ENCODE measurements at places on chromosomes 3 and 15.

GRCh38 chr3:135125171-135125801 is 330.2 kb downstream of the EPHB1 start:
- DNase-seq, result peak; percentile 6

DNA sequence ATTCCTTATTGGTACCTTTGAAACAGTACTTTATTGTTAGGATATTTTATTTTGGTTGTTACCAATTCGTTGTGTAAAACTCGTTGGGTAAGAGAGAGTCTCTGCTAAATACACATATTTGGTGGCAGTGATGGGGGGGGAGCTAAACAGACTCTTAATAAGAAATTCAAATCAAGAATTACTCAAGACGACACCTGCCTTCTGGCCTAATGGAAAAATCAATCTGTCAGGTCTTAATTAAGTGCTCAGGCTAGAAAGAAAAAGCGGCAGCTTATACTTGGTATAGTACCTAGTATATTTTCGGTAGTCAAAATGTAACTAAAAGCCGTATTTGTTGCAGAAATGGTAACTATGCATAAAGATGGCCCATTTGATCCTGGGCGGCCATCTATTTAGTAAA is 18.2 kb downstream of the FOXP1 start:
- DNase-seq, result no peak

GRCh38 chr3:186869253-186870100 is 27.0 kb downstream of the ADIPOQ start:
- no peak for DNase-seq

GRCh38 chr3:81249540-81250029 is 511.9 kb downstream of the GBE1 start:
- no peak for DNase-seq

DNA sequence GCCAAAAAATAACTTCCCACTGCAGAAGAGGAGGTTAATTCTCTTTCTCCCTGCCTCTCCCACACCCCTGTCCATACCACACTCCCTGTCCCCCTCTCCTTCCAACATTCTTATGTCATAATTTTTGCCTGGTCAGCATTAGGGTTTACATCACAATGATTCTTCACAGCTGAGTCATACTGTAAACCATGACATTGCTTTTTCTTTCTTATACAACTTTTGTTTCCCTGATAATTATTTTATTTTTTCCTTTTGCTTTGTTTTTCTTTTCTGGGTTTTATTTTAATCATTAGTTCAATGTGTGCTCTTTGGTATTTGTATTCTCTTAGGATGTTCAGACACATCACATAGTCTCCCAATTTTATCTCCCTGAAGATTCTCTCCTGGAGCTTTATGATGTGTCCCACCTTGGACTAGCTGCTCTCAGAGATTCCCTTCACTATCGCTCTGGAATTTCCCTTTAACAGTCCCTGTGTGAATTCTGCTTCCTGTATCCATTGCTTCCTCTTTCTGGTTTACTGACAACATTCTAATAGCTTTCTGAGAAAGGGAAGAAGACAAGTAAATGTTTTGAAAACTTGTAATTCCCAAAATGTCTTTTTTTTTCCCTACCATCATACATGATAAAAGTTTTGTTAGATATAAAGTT is 70.7 kb downstream of the SOX2 start:
- DNase-seq, result no peak

- DNase-seq, result no peak
These were observed 592.1 kb upstream of the GBE1 start for GRCh38 chr3:82353306-82354171.

GRCh38 chr3:193481436-193481835 is 73.3 kb downstream of the ATP13A4 start:
- DNase-seq, result no peak

DNA sequence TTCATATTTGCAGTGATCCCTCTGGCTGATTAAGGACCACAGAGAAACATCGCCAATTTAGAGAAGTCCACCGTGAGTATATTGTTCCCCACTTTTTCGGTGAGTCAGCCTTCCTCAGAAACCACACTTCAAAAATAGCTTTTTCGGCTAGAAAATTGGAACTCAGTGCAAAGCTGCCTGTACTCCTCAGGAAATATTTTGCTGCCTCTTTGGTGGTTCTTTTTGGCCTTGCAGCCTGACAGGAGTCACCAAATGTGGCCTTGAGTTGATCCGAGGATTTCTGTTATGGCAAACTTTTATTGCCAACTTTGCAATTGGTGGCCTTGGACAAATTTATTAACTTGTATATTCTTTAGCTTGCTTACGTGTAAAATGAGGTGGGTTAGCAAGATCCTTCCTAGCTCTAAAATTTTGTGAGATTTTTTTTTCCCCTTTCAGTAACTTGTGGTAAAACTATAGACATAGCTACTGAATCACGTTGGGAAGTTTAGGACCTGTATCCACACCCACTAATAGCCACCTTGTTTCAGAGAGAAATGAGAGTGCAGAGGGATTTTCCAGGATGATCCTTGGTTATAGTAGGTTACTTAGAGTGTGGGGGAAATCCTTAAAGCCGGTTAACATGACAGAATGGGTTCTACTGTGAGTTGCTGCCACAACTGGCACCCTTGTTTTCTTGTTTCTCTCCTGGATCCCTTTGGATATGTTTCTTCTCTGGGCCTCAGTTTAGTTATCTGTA is 9.9 kb downstream of the ARL6IP5 start:
- no peak for DNase-seq

DNA sequence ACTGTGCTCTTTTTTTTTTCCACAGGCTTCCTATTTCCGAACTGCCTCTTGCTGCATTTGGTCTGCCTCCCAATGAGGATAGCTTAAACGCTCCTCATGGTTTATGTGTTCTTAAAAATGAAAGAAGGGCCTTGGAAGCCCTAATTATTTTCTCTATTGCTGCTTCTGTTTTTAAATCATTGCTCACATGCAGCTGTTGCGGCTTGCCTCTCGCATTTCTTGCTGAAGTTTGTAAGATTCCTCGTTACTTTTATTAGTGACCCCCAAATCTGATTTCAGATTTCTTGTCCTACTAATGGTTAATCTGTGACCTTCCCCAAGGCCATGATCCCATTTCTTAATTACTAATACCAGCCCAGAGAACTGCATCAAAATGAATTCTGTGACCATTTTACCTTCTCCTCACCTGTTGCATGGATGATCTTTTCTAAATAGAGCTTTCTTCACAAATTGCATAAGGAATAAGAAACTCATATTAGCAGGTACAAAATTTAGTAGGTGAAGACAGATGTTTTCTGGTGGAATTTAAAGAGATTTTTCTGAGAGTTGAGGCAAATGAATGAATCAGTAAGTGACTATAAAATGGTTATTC is 1.8 kb downstream of the UBE2E1 start:
- no peak for DNase-seq

- no peak for DNase-seq
These were observed 36.0 kb downstream of the TSPAN3 start for GRCh38 chr15:77034695-77035489.

DNA sequence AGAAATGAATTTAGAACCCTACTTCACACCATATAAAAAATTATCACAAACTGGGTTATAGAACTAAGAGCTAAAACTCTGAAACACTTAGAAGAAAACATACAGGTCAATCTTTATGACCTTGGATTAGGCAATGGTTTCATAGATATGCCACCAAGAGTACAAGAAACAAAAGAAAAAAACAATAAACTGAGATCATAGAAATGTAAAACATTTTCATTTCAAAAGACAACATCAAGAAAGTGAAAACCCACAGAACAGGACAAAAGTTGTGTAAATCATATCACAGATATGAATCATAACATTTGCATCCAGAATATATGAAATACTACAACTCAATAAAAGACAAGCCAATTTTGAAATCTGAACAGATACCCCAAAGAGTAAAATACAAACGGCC is 72.4 kb downstream of the TBL1XR1 start:
- no peak for DNase-seq

- DNase-seq, result no peak
These were observed 77.8 kb downstream of the WWTR1 start for GRCh38 chr3:149579838-149580542.

- no peak for DNase-seq
These were observed 29.8 kb downstream of the CHDH start for GRCh38 chr3:53816425-53816824.

GRCh38 chr3:157534725-157535161 is 31.5 kb upstream of the VEPH1 start:
- no peak for DNase-seq

DNA sequence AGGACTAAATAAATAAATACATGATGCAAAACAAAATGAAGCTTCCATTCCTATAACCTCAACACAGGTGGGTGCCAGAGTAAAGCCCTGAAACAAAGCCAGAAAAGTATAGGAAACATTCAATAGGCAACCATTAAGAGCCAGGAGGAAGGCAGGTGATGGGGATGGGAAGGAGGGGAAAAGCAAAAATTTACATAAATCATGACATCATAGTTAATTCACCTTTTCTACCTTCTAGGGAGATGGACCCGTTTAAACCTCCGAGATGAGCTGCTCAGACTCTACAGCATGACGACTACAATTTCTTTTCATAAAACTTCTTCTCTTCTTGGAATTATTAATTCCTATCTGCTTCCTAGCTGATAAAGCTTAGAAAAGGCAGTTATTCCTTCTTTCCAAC is 27.9 kb downstream of the TM4SF4 start:
- no peak for DNase-seq

DNA sequence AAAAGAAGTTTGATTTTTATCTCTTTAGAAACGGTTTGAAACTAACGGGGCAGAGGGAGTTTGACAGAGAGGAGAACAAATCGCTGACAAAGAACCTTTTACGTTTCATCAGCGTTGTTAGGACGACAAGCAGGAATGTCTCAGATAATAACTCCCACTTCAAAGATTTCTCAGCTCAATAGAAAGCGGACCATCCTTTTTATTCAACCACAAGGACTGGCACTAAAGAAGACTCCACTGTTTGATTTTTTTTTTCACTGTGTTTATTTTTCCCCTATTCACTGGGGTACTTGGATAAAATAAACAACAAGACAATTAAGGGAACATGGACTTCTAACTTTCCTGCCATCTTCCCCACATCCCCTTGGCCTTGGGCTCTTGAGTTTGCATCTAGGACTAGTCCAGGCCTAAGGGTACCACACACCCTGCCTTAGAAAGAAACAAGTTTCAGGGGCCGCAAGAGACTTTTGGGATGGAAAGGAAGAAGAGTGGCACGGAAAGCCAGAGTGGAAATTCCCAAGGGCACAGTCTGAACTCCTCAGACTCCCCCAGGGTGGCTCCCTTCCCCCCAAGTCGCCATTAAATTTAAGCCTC is 19.0 kb downstream of the ZIC4 start:
- DNase-seq, result no peak

- DNase-seq, result no peak
These were observed 361.9 kb upstream of the ICE2 start for GRCh38 chr15:60840703-60841411.

GRCh38 chr3:133568294-133569014 is 5.0 kb upstream of the CDV3 start:
- no peak for DNase-seq

- no peak for DNase-seq
These were observed 22.1 kb downstream of the ALDH1L1 start for GRCh38 chr3:126158016-126158911.

- no peak for DNase-seq
These were observed 40.8 kb upstream of the BHLHE40 start for GRCh38 chr3:4938281-4938982.

GRCh38 chr3:127732879-127733350 is 60.2 kb downstream of the ABTB1 start:
- DNase-seq, result no peak

DNA sequence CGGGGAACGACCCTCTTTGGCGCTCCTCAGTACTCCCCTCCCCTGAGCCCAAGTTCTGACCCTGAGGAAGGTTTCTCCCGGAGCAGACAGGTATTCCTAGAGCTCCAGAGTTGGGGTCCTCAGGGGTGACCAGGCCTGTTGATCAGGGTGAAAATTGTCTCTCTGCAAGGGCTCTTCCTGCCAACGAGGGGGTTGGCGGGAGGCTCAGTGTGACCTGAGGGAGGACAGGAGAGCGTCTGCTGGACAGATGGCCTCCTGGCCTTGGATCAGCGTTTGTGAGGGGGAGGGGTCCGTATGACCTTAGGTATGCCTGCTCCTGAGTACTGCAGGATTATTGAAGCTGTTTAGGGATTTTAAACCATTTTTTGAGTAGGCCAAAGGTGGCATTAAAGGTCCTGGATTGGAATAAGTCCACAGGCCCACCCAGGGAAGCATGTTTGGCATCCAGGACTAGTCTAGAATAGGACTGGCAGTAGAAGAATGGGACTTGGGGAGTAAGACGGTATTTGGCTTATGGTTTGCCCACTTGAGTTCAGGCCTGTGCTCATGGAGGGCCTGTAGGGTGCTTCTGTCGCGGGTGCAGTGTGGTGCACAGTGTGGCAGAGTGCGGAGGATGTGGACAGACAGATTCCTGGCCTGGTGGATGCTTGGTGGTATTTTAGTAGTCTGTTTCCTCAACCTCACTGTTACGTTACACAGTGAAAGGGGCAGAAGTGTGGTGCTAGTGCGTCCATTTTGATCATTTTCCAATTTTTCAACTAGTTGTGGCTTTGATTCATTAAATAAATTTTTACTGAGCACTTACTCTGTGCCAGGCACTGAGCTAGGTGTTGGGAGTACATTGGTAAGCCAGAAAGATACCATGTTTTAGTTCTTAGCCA is 959 bp downstream of the ZNF592 start:
- DNase-seq, result no peak

GRCh38 chr3:8328967-8329366 is 172.7 kb upstream of the LMCD1 start:
- DNase-seq, result no peak

- no peak for DNase-seq
These were observed 243.5 kb upstream of the DCBLD2 start for GRCh38 chr3:99145031-99145430.

GRCh38 chr3:111152496-111152895 is 80.9 kb downstream of the NECTIN3 start:
- no peak for DNase-seq

DNA sequence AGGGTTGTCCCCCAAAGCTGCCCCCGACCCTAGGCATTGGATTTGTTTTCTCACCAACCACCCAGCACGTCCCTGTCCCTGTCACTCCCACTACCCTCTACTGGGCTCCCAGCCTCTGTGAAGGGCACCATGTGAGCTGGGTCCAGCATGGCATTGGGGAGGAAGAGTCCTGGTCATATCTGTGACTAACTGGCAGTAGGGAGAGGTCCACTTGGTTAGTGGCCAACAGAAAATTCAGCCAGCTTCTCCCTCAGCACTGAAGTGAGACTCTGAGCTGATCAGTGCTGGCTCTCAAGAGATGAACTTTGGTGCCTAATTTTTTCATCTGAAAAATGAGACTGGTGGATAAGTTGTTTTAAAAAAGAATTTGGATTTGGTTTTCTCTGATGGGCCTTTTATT is 11.3 kb upstream of the KIF23 start:
- no peak for DNase-seq

DNA sequence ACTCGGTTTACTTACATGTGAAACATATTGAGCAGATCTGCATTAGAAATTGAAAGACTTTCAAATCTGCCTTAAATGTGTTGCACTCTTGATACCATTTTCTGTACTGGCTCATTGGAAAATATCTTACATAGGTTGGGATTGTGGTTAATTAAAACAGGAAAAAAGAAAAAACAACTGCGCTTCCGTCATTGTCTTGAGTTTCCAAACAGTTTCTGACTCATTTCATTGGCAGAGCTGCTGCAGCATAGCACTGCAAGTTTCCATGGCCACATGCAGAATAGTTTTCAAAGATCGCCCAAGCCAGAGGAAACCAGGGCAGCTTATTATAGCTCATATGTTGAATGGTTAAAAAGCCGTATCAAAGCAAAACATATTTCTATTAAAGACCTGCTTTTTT is 446.6 kb upstream of the BCHE start:
- DNase-seq, result no peak

- DNase-seq, result no peak
These were observed 532.5 kb upstream of the KCNMB2 start for GRCh38 chr3:178003756-178004155.

Measured in SK-N-MC (cell line).